CD8-positive, alpha-beta memory T cell (primary cell): ENCODE measurements at places on chromosomes 7 and 10.

DNA sequence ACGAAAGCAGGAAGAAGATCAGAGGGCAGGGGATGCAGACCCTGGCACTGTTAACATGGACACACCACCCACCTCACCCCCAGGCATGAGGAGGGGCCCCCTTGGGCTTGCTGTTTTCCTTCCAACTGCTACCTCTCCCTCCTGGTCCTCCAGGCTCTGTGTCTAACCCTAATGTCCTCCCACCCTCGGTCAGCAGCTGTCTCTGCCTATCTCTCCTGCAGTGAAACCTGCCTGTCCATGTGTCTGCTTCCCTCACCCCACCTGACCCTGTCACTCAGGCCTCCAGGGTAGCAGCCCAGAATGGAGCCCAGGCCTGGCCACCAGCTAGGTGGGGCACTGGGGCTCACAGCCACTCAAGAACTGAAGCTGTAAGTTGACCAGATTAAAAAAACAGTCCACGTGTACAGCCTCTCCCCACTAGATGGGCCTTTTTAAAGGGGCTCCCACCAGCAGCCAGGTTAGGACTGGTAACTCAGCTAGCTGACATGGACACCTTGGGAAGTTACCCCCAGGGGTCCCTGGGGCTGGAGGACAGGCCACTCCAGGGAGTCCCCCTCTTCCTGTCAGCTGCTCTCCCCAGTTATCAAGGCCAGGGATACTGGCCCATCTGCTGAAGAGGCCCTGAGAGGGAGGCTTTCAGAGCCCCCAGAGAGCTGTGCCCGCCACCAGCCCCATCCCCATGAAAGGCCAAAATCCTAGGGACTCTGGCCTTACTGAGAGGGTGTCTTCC lies 1.5 kb downstream of the SMARCD3 start:
- no peak for DNase-seq

DNA sequence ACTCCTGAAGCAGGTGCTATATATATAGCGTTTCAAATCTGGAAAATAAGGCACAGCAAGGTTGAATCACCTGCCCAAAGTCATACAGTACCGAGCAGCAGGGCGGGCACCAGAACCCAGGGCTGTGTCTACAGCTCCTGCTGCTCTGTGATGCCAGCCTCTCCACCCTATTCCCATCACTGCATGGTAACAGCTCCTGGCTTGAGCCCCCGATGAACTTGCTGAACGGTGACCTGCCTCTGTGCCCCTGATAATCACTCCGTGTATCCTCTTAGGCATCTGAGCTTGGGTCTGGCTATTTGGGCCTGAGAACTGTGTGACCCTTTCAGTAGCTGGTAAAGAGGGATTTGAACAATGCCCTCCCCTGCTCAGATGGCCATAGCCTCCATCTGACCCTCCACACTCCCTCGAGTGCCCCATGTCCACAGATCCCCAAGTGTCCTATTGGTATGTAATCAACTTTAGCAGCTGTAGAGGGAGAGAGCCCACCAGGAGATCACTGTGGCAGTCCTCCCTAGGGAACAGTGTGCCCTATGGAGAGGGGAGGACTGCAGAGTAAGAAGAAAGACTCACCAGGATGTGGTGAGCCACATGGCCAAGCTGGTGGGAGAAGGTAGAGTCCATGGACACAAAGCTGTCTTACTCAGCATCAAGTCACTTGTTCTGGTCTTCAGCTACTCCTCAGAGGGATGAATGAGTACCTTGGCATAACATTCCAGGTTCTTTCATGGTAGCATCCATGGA lies 1.1 kb upstream of the ARHGAP22 start:
- no peak for DNase-seq

DNA sequence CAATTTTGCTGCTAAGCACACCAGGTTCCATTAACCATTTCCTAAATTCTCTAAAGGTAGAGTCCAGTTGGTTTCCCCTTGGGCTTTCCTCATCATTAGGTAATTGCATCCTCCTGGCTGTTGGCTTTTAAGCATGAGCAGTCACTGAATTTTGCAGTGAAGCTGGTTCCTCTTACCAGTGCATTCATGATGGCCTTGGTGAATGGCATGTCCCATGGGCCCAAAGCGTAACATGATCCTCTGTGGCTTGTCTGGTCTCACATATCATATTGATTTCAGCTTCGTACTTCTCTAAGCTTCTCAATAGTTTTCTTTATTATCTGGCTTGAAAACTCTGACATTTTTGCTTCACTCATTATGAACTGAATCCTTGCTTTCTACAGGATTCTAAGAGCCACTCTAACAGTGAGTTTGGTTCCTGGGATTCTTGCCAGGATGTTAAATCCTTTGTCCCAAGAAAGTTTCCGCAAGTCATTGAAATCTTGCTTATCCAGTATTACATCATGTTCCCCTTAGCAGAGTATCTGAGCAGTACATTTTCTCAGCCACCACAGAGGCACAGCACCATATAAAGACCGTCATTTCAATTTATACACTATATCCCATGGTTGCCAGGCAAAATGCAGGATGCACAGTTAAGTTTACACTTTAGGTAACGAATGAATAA lies 134.2 kb downstream of the PTN start:
- no peak for DNase-seq

- DNase-seq: no peak
Observed at GRCh38 chr7:8389593-8390261, 43.7 kb upstream of the NXPH1 start.

DNA sequence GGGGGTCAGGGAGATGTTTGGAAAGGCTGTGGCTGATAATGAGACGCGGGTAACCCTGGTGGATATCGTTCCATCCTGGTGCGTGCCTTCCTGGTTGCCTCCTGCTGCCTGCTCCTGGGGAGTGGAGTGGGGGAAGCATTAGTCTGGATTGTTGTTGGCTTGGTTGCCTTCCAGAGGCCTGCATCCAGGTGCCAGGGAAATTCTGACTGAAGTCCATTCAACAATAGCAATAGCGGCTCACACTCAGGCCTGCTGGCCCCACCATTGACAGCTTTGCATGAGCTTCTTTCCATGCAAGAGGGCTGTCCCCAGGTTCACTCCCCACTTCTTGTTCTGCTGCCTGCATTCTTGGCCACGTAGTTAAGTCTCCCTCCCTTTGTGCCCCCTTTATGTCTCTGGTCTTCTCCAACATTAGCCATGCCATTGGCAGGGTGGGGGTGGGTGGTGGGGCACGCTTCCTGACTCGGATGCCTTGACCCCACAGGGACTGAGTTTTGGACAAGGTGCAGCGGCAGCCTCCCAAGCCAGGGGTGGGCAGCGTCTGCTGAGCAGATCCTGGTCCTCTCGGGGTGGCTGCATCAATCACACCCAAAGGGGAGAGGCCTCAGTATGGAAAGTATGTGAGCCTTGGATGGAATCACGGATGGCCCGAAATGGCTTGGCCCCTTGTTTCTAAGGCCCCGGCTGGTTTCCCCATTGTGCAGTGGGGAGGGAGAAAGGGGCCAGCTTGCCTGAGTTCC lies 150.2 kb downstream of the GRK5 start:
- DNase-seq: no peak

- DNase-seq: no peak
Observed at GRCh38 chr7:24842449-24843241, 85.4 kb upstream of the GSDME start.

DNA sequence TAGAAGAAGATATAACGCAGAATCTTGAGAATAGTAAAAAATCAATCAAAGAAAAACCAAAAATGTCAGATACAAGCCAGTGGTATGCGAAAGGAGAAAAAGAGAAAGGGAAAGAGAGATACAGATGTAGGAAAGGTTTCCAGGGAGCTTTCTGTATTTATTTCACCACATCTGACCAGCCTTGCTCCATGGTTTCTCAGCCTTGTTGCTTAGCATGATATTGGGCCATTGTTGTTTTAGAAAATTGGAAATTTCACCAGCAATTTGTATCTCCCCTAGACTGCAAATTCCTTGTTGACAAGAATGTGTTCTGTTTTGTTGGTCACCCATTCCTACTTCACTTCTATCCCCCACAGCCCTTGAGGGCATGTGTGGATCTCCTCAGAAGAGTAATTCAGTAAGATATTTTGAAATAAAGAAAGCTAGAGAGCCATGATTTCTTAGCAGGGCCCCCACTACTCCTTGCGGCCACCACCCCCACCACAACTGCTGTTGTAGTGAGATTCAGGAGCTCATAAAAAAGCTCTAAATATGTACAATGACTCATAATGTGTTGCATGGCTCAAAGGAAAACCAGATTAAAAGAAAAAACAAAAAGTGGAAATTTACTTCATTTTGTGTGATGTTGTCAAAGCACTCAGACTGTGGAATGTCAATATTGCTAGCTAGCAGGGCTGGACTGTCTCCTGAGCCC lies 138.7 kb downstream of the CHRM2 start:
- DNase-seq: no peak

DNA sequence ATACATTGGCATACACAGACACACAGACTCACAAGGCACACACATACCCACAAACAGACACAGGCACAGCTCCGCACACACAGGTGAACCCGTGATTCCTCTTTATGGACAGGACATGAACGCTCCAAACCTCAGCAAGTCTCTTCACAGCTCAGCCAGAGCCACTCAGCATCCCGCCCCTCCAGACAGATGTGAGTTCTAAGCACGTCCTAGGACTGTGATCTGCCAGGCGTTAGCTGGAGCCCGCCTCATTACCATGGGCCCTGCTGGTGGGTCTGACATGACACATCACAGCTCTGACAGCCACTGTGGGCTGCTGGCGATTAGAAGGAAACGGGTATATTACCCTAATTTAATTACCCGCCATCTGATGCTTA lies 176.7 kb upstream of the PPP2R2D start:
- DNase-seq: no peak

DNA sequence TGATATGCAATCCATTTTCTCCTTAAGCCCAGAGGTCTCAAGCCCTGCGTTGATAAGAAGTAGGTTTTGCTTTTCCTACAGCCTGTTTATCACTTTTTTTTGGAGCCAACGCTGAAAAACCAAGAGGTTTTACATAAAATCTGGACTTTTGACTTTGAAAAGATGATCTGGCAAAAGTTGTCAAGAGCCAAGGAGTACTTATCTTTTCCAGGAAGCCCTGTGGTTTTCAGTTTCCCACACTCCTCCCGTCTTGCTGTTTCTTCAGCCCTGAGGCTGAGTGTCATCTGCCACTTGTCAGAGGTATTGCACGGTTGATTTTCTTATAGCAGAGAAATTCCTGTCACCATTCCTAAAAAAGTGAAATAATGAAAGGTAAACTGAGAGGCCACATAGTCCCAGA lies 108.7 kb downstream of the TYW1 start:
- no peak for DNase-seq

DNA sequence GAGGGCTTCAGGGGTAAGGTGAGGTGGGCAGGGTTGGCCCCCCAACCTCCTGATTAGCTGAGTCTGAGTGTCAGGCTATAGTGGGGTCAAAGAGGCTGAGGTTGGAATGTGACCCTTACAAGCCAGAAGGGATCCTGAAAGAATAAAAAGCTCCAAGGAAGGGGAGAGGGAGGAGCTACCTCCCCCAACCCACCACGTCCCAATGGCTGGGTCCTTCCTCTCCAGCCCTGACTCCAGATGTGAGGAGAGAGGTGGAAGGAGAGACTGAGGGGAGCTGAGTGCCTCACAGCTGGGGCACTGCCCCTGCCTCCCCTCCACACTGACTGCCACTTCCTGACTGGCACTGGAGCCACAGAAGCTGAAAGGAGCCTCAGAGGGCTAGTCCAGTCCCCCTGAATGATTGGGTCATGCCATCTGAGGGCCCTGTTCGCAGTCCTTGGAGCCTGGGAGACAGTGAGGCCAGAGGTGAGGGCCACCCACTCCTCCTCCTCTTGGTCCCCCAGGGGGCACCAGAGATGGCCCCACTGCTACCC lies 20.6 kb downstream of the IMPDH1 start:
- no peak for DNase-seq

DNA sequence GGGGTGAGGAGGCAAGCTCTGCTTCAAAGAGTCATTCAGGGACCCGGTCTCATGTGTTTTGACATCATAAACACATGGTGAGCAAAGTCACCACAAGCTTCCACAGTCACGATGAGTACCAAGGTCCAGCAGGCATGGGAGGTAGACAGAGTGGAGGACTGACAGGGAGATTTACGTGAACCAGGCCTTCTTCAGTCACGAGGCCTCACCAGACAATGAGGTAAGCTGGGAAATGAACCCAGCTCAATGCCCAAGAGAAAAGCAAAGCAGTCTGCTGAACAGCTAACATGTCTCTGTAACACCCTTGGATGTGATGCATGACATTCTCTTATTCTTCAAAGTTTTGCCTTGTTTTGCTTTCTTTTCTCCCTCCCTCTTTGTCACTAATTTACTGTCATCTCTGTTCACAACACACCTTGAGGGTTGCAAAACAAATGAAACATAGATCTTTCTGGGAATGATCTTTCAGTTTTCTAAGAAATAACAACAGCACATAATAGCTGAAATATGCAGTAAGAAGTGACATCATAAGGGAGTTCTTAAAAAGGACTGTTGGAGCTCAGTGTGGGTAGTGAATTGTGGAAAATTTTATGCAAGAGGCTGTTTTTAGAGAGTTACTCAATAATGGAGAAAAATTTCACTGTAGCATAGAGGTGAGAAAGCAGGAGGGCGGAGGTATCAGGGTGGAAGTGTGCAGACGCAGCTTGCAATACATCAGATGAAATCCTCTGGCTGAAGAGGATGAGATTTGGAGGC lies 9.0 kb downstream of the PPP1R17 start:
- DNase-seq: no peak

GRCh38 chr7:51160411-51160810 lies 156.2 kb downstream of the COBL start:
- DNase-seq: no peak

- no peak for DNase-seq
Observed at GRCh38 chr10:43126759-43127424, 11.4 kb upstream of the CSGALNACT2 start.

DNA sequence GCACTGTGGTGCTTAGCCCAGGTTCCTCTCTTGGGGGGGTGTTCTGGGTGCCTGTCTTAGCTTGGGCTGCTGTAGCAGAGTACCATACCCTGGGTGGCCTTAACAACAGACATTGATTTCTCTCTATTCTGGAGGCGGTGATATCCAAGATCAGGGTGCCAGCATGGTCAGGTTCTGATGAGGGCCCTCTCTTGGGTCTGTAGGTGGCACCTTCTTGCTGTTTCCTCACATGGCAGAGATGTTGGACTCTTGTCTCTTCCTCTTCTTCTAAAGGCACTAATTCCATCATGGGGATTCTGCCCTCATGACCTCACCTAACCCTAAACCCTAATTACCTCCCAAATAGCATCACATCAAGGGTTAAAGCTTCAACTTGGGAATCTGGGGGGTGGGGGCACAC lies 19.9 kb upstream of the CRHR2 start:
- DNase-seq: peak; percentile 29

GRCh38 chr7:1953199-1954190 lies 279.2 kb downstream of the MAD1L1 start:
- DNase-seq: no peak

GRCh38 chr10:49387071-49387470 lies 8.8 kb downstream of the DRGX start:
- no peak for DNase-seq

- DNase-seq: no peak
Observed at GRCh38 chr7:93964813-93965212, 39.3 kb downstream of the BET1 start.

DNA sequence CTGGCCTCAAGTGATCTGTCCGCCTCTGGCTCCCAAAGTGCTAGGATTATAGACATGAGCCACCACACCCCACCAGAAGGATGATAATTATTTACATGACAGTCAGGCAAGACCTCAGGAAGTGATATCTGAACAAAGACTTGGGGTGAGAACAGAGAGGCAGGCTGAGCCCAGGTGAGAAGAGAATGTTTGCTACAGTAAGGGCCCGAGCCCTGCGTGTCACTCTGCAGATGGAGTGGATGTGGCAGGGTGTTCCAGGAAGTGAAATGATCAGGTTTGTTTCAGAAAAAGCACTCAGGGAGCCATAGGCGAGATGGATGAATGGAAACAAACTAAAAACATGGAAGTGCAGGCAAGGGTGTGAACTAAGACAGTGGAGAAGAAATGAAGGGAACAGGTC lies 22.2 kb downstream of the SFMBT2 start:
- peak; percentile 58 for DNase-seq

- no peak for DNase-seq
Observed at GRCh38 chr10:78304091-78305045, 270.7 kb downstream of the RPS24 start.
